HCEC 1CT (cell line): ENCODE measurements at places on chromosomes 3 and 15.

DNA sequence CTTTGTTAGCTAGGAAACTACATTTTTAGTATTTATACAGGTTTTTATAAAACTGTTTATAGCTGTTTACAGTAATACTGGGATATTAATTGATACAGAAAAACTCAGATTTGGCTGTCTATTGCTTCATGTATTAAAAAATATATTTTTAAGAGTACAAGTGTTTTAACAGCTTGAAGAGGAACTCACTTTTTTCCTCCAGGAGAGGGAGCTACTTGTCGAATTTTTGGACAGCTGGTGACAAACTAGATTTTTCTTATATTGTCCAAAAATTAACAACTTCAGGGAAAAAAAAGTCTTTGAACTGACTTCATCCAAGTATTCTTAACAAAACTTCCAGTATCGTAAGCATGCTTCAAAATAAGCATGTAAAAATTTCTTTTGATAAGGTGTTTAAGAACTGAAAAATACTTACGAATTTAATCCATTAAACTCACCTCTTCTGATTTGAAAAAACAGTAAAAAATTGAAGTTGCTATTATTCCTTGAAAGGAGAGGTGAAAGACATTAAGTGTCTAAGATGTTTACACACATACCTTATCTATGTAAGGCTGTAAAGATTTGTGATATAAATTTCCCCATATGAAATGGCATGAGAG is 4.0 kb downstream of the DIPK2A start:
- DNase-seq: peak; percentile 70

DNA sequence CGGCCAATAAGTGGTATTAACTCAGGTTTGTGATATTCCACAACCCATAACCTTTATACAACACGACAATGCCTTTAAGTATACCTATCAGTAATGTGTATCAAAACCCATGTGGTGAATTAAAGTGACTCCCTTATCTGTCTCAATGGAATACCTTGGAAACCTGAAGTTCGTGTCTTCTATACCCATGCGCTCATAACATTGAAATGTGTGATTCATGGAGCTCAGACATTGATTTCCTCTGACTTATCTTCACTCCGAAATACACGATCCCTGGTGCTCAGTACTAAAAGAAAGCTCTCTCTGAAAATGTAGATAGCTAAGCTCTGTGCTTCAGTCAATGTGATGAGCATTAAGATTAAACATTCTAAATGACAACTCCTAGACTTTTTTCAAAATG is 140.3 kb downstream of the TBC1D5 start:
- peak; percentile 14 for DNase-seq

- no peak for DNase-seq
Measured at GRCh38 chr3:117586161-117586560, 876.6 kb downstream of the TUSC7 start.

DNA sequence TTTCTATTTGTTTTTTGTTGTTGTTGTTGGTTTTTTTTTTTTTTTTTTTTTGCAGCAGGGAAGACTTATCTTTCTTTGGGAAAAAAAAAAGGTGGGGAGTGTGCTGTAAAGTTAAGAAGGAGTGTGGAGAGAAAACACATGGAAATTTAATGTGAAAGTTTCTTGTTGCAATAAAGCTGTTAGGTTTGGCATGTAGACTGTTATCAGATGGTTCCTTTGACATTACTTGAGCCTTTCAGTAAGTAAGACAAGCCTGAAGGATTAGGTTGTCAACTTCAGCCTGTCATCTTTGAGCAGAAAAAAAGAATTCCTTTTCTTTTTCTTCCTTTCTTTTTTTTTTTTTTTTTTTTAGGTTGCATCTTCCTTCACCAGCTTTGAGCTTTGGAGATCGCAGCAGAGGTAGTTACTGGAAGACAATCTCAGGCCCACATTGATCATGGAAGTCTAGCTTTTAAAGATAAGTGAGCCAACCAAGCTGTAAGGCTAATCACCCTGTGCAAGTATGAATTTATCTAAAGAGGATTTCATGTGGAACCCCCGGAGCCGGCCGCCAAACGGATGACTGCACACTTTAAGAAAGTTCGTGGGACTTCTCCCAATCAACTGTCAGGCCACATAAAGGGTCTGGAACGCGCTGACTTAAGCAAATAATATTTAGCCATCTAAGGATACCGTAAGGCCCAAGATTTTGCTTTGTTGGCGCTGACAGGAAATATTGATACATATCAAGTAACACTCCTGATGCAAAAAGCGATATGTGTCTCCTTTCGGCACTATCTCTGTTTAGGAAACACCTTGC is 1040.1 kb upstream of the NR2F2 start:
- DNase-seq: peak; percentile 63

- DNase-seq: no peak
Measured at GRCh38 chr15:71825021-71825730, 14.8 kb downstream of the NR2E3 start.

DNA sequence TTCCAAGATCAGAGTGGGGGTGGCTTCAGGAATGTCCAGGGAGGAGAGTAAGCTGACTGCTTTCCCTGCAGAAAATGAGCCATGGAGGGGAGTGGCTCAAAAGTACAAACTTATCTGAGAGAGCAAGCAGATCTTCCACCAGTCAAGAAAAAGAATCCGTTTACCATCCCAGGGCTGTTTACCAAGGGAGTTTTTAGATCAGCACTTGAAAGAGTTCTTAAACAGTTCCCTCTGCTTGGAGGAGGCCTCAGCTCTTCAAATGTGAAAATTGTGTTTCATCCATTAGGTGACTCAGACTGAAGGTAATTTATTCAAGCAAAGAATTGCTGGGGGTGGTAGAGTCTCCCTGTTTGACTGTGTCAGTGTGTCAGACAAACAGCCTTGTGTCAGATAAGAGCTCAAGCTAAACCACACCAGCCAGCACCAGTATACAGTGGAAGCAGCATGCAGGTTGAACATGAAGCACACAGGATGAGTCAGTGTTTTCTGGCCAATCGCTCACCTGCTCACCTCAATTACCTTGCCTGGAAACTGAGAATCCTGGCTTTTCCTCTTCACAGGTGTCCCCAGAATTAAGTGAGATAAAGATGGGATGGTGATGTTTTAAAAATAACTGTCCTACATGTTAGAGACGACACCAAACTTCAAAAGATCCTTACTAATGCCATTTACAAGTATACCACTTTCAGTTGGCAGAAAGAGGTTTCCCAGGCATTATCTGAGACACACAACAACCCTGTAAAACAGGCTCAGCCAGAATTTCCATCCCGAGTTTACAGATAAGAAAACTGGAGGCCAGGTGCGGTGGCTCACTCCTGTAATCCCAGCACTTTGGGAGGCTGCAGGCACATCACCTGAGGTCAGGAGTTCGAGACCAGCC is 21.7 kb downstream of the SH3BP5 start:
- no peak for DNase-seq

GRCh38 chr15:79978655-79979514 is 7.9 kb upstream of the BCL2A1 start:
- DNase-seq: peak; percentile 86

DNA sequence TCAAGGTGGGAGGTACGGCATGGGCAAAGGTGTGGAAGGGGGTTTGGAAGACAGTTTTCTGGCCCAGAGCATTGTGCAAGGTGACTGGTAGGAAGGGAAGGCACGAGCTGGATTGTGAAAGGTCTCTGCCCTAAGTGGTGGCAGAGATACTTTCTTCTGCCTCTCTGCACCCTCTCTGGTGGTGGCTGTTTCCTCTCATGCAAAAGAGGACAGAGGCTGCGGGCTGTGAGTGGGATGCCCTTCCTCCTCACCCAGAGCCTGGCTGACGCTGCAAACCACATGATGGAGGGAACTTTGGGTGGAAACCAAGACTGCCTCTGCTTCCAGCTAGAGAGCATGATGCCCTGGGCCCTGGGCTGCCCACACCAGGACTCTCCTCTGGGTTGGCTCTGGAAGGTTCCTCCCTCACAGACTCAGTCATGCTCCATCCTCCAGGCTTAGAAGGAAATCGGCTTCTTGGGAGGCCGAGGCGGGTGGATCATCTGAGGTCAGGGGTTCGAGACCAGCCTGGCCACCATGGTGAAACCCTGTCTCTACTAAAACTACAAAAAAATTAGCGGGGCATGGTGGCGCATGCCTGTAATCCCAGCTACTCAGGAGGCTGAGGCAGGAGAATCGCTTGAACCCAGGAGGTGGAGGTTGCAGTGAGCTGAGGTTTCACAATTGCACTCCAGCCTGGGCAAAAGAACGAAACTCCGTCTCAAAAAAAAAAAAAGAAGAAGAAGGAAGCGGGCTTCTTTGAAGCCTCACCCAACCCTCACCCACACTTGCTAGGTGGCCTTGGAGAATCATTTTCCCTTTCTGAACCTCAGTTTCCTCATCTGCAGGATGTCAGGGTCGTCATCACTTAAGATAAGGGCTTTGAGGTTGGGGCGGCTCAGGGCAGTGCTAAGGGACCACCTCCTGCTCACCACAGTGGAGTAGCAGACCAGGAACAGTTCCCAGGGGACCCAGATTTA is 8.3 kb downstream of the PSTPIP1 start:
- DNase-seq: no peak

DNA sequence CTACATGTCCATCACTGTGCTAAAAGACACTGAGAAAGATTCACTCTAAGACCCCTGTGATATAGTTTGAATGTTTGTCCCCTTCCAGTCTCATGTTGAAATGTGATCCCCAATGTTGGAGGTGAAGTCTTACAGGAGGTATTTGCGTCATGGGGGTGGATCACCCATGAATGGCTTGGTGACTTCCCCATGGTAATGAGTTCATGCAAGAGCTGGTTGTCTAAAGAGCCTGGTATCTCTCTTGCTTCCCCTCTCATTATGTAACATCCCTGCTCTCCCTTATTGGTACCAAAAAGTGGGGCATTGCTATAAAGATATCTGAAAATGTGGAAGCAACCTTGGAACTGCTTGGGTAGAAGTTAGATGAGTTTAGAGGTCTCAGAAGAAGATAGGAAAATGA is 32.2 kb upstream of the FAM174B start:
- no peak for DNase-seq

GRCh38 chr3:155382396-155383042 is 89.0 kb upstream of the STRIT1 start:
- peak; percentile 65 for DNase-seq

DNA sequence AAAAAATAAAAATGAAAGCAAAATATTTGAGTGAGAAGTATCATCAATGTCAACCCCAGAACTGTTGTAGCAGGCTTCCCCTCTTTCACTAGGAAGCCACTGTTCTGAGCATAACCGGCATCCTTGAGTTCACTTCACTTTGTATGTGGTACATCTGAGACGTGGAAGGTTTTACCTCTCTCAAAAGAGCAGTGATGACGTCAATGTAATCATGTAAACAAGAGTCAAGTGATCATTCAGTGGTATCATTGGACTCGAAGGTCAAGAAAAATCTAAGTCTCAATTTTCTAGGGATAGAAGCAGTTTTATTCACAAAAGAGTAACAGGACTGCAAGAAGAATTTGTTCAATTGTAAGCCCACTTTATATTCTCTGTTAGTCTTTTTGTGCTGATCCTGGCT is 339.8 kb upstream of the THRB start:
- no peak for DNase-seq

GRCh38 chr3:184174284-184174645 is 390 bp upstream of the AP2M1 start:
- DNase-seq: no peak

DNA sequence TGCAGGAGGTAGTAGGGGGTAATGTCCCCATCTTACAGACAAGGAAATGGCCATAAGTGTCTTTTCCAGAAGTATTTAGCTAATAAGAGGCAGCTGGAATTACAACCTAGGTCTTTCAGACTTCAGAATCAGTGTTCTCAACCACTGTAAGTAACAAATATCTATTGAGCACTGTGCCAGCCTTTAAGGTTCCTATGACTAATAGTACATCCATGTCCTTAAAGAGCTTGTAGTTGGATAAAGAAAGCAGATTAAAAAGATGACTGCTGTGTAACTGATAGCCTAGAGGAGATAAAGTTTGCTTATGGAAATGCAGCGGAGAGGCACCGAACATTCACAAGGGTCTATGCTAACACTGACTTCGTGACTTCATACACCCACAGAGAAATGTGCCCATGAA is 136.0 kb downstream of the KCNMB2 start:
- DNase-seq: peak; percentile 21

GRCh38 chr3:96748139-96748538 is 66.3 kb upstream of the EPHA6 start:
- no peak for DNase-seq

DNA sequence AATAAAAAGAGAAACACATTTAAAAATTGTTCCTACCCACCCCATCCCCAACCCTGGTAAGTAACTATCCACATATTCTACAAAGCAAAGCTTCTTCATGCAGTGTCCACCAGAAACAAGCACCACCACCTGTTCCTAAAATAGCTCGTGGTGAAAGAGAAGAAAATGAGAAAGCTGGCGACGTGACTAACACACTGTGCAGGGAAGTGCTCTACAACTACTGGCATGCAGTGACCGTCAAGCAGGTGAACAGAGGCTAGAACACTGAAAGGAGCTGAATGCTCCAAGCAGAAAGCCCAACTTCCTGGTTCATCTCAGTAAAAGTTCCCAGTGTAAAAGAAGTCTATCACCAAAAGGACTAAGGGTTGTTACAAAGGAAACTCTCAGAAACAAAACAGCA is 80.7 kb downstream of the NR2E3 start:
- DNase-seq: no peak

GRCh38 chr3:30577788-30578187 is 28.6 kb upstream of the TGFBR2 start:
- no peak for DNase-seq

- peak; percentile 81 for DNase-seq
Measured at GRCh38 chr15:70762469-70763119, 764 bp downstream of the UACA start.

- no peak for DNase-seq
Measured at GRCh38 chr15:88725305-88726210, 77.7 kb upstream of the ACAN start.

DNA sequence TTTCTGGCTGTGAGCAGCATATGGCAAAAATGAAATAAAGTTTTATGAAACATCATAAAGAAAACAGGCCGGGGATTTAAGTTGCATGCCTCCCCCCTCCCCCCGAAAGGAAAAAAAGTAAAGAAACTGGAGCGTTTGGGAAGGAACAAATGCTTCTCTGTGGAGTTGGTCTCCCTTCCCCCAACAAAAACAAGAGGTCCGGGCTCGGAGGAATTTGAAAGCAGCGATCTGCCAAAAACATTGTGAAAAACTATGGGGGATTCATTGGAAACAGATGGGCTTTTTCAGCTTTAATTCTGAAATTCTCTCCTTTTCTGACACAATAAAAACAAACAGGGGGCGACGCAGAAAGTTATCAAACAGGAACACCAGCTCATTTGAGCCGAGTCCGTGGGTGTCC is 17.0 kb downstream of the RGMA start:
- DNase-seq: no peak

DNA sequence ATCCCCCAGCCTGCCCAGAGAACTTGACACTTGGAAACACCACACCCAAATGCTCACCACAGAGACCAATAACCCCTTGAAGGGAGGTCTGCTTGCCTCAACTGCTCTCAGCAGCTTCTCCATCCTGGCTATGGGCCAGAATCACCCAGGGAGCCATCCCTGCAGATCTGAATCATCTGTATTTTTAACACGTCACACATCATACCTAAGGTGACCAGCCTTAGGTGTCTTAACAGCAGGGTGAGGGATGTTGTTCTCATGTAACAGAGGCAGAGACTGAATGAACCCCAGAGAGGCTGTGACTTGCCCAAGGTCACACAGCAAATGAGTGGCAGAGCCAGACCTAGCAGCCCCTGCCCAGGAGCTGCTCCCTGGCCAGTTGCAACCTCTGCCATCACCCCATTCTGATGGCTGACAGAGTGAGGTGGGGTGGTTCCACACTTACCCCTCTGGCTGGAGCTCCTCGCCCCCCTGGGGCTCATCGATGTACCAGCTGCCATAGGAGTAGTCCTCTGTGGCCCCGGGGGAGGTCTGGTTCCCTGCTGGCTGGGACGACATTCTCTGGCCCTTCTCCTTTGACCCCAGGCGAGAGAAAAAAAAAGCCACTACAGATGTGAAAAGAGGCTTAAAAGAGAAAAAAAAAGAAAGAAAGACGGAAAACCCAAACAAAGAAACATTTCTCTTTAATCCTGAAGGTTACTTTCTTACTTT is 722 bp downstream of the STRA6 start:
- no peak for DNase-seq
